ENCODE measurements at places on chromosomes 5 and 9.
A peak's percentile ranks its signal among the peaks of the same experiment; 100 is the strongest.

DNA sequence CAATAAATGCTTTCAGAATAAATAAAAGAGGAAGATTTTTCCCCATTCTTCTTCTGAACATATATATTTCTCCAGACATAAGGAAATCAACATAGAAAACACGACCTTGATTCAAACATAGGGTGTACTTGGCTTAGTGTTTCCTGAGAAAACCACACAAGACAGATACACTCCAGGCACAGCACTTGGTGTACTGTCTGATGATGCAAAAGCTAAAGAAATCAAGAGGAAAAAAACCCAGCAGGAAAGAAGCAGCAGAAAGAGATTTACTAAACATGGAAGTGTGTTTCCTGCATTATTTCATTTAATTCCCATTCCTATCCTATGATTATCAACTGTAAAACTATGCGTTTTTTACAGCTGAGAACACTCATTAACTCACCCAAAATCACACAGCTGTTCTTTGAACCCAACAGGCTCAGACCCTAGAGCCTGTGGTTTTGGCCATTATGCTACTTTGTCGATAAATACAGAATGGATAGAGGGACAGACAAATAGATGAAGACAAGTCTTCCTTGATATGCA lies 46.1 kb downstream of the NIPAL4 start:
- DNase-seq: no peak

- DNase-seq: no peak
Measured at GRCh38 chr9:100715100-100715380, 137.2 kb downstream of the CAVIN4 start.

DNA sequence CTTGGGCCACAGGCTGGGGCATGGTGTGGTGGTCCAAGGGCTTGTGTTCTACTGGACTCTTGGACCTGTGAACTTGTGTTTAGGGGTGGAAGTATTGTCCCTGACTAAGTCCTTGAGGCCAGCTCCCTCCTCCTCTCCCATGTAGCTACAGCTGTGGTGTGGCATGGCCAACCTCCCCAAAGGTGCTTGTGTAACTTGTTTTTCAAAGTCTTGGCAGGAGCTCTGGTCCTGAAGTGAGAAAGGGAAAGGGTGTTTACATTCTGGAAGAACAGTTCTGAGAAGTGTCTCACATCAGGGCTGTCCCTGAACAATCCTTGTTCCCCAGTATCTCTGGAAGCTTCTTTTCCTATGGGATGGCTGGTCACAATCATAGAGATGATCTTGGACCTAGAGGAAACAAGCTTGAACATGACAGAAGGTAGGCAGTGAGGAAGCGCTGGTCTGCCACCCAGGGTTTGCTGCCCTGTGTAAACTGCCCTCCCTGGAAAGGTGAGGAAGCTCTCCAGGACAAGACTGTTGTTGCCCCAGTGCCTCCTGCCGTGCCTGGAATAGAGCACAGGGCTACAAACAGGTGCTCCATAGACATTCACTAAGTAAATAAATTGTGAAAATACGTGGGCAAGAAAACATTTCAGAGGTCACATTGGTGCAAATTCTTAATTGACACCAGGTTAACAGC lies 64.6 kb upstream of the KLF9 start:
- no peak for DNase-seq

DNA sequence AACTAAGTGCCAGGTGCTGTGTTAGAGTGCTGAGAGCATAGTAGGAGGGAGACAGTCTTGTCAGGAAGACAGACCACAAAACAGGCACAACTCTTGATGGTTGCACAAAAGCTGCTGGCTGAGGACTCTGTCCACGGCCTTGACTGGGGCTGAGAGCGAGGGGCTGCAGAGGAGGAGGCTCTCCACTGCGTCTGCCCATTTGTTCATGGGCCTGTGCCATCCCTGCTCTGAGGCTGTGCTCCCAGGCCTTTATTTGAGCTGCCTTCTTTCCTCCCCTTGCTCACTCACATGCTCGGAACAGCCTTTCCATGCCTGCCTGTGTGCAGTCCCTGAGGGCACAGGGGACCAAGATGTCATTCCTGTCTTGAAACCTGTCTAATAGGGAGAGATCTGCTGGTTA lies 147.8 kb downstream of the CACNA1B start:
- DNase-seq: no peak

- DNase-seq: no peak
Measured at GRCh38 chr9:26786564-26786963, 106.0 kb downstream of the CAAP1 start.

GRCh38 chr9:34809504-34810186 lies 99.7 kb upstream of the CCL21 start:
- DNase-seq: no peak

GRCh38 chr5:108696407-108696806 lies 51.3 kb upstream of the FER start:
- DNase-seq: no peak

GRCh38 chr9:79588488-79589223 lies 16.9 kb downstream of the TLE4 start:
- no peak for DNase-seq

GRCh38 chr5:36944607-36945225 lies 68.1 kb downstream of the NIPBL start:
- no peak for DNase-seq

GRCh38 chr5:159775890-159776289 lies 140.4 kb upstream of the ADRA1B start:
- no peak for DNase-seq

DNA sequence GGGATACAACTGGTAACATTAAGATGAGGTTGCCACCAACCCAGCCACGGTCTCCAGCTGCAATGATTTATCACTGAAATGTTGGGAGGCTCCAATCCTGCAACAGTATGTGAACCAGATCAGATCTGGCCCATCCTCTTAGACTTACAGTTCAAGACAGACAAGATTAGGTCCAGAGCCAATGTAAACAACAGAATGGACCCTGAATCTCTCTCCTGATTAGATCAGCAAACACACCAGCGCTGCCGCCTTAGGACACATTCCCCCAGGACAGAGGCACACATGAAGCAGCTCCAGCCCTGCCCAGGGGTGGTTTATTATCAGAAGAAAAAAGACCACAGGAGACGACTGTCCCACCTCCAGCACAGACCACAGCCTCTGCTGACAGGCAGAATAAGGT lies 82.1 kb downstream of the SLIT3 start:
- DNase-seq: no peak

GRCh38 chr9:137050570-137050969 lies 3.3 kb downstream of the ENTPD2 start:
- DNase-seq: no peak

DNA sequence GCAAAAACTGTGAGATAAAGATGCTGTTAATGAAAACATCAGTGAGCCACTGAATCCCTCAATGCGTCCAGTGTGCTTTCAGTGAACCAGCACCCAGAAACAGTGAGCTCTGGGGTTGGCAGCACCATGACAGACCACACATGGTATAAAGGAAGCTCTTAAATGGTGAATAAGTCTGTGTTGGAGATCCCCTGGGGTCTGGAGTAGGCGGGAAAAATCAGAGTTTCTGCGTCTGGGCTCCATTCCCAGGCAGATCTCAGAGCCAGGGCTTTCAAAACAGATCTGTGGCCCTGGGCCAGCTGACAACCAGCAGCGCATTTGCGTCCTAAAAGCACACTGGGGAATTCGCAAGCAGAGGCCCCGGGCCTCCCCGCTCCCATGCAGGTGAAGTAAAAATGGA lies 233.5 kb downstream of the FRMD3 start:
- DNase-seq: no peak

- no peak for DNase-seq
Measured at GRCh38 chr9:110065532-110065931, 142.4 kb downstream of the C9orf152 start.

DNA sequence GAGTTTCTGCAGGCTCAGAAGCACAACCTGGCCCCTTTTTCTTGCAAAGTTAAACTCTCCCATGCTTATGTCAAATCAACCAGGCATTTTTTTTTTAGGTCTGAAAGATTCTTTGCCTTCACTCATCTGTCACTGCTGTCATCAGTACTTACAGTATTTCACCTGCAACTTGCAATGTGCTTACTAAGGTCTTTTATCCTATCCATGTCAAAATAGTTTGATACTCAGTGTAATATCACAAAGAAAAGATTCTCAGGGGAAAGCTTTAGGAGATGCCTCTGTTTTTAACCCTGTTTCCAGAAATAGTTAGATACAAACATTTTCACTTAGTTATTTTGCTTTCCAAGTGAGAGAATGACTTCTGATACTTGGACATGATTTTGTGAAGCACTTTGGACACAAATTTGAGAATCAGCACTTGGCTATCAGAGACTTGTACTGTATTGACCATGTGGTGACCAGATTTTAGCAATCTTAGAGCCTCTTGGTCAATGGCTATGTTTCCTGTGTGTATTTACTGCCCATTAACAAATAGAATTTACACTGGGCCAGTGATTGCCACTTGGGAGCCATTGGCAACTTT lies 428.2 kb downstream of the IRX1 start:
- no peak for DNase-seq

DNA sequence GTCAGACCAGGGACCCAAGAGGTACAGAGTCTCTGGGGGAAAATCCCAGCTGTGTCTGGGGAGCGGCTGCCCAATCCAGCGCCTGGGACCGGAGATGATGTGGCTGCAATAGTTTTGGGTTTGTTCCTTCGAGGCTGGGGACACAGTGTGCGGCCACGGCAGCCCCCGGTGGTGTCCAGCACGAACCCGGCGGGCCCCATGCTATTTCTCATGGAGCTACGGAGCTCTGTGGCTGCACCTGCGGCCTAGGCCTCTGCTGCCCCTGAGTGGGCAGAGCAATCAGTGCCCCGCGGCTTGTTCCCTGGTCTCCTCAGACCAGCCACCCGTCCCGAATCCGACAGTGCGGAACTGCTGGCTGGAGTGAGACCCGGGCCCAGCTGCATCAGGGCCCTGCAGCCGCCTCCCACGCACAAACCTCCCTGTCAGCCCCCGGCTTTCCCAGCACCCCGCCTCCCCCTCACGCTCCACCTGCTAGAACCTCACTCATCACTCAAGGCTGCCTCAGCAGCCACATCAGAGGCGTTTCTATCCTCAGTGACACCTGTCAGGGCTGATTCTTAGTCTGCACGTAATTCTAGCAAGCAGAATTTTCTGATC lies 29.0 kb downstream of the SARDH start:
- peak; percentile 41 for DNase-seq

DNA sequence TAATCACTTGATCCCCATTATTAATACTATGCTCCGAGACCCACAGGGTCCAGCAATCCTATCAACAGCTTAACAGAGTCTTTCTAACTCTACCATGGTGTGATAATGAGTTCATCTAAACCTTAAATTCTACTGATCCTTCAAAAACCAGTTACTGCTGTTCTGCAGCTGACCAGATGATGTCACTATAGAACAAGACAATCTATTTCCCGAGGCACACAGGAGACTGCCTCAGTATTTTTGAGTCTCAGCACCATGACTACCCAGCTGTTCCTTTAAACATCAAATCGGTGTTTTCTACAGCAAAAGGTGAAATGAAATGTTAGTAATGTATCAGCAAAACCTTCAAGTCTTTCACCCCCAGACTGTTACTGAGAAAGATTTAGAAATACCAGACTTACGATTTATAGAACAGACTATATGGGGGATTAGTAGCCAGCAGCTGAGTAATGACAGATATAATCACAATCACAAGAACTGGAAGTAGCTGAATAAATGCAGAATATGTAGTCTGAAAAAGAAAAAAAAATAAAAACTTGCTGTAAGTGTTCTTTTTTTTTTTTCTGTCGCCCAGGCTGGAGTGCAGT lies 16.9 kb downstream of the DNAJC18 start:
- DNase-seq: peak; percentile 38

- DNase-seq: no peak
Measured at GRCh38 chr9:69455311-69455710, 130.3 kb downstream of the ENTREP1 start.

DNA sequence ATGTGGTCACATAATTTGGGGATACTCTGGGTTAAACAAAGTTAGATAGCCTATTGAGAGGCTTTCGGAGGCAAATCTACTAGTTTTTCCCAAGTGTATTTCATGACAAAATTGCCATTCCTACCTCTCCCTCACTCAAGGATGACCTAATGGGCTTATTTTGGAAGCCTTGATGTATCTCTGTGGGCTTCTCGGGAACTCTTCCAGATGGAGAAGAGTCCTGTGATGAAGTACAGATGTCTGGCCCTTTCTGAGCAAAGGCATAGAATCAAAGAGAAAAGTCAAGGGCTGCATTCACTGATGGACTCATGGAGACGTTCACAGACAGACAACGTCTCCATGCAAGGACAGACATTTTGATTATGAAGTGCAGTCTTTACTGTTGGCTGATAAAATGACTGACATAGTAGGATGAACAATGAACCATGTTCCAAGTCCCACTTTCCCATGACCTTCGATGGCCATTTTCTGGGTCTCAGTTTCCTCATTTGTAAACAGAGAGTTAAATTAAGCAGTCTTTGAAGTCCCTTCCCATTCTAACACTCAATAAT lies 347.2 kb upstream of the CD180 start:
- no peak for DNase-seq

DNA sequence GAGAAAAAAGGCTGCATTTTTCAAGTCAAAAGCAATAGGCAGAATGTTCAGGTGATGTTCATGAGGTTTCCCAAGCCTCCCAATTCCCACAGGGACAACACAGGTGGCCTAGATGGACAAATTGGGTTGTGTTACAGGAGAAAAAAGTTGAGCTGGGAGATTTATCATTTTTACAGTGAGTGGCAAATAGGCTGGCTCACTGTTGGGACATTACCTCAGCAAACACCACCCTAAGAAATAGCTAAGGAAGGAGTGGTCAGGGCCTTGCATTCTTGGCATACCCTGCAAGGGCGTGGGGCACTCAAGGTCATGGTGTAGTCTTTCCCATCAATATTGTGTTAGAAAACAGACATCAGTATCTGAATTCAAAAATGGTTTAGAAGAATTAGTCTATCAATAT lies 23.3 kb upstream of the CPLANE1 start:
- DNase-seq: no peak

DNA sequence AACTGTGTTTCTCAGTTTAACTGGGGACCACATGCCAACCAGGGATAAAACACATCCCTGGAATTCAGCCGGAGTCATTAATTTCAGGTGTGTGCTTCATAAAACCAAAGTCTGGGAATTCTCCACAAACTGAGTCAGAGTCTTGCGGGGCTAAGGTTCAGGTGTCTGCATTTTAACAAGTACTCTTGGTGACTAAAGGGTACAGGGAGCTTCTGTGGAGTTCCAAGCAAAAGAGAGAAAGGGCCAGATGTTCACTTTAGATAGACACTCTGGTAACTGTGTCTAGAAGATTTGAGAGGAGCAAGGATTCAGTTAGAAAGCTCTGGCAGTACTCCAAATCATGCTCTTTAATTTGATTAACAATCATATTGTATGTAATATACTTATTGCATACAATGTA lies 4.0 kb downstream of the NADK2 start:
- no peak for DNase-seq

DNA sequence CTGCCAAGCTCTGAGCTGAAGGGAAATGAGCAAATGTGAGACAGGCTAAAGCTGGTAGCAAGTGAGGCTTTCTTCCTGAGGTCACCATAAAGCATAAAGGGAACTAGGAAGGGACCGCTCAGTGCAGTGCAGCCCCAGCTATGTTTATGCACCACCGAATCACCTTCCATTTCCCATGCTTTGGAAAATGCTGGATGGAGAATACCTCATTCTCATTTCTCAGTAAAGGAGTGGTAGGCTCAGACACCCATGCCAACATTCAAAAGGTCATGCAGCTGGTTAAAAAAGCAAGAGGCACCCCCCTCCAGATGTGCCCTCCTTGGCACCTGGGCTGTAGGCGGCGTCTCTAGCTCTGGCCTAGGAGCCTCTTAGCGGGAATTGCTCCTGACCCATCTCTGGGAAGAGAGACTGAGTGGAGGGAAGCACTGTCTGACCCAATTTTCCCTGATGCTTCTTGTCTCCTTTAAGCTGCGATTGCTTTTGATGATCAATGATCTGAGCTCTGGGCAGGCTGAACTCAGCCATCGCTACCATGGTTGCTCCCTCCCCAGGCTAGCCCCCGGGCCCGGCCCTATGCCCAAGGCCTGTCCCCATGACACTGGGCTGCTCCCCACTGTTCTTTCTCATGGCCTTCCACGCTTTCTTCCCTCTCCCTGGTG lies 58.7 kb downstream of the ZNF354C start:
- no peak for DNase-seq

All from activated naive CD8-positive, alpha-beta T cell treated with anti-CD3 and anti-CD28 coated beads for 36 hours (primary cell).